IMR-90 (cell line): ENCODE measurements at places on chromosomes 11 and 22.

DNA sequence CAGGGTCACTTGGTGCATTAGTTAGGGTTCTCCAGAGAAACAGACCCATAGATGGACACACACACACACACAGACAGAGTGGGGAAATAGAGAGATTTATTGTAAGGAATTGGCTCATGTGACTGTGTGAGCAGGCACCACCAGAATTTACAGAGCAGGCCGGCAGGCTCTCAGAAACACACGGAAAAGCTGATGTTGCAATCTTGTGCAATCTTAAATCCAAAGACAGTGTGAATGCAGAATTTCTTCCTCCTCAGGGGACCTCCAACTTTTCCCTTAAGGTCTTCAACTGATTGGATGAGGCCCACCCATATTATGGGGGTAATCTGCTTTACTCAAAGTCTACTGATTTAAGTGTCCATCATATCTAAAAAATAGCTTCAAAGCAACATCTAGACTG lies 49.8 kb downstream of the APIP start:
- DNase-seq = peak; percentile 22
- no peak overlapping the region for H3K27ac ChIP-seq
- H3K4me1 ChIP-seq = no peaks in the 10 kb centered on the region
- H3K27me3 ChIP-seq = peaks cover 7% of the 10 kb centered on the region
- no peak overlapping the region for H3K4me3 ChIP-seq

GRCh38 chr22:31481129-31481528 lies 8.5 kb downstream of the EIF4ENIF1 start:
- H3K36me3 ChIP-seq = peaks cover 45% of the 10 kb centered on the region
- H3K4me3 ChIP-seq = no peak overlapping the region
- no peak overlapping the region for H3K27ac ChIP-seq
- no peaks in the 10 kb centered on the region for H3K4me1 ChIP-seq

DNA sequence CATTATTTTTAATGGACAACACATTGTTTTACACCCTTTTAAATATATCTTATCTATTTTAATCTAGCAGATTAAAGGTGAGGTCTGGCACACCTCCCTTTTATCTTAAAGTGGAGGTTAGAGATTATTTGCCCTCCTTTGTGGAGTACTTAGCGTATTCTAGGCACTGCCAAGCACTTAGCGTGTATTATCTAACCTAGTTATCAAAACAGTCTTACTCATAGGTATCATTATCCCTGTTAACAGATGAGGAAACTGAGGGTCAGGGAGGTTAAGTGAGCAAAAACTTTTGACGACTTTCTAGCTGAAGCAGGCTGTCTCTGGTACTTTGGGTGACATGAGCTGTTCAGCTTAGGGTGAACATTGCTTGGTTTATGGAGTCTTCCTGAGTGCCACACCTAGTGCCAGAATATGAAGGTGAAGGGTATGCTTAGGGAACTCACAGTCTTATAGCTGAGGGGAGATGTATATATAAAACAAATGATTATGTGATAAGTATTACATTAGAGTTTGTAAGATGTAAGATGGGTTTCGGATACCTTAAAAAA lies 55.0 kb downstream of the ZNRF3 start:
- H3K27me3 ChIP-seq = no peaks in the 10 kb centered on the region
- H3K27ac ChIP-seq = no peak overlapping the region
- H3K4me1 ChIP-seq = no peaks in the 10 kb centered on the region
- H3K36me3 ChIP-seq = no peaks in the 10 kb centered on the region

- H3K4me3 ChIP-seq = no peak overlapping the region
- H3K36me3 ChIP-seq = peaks cover 20% of the 10 kb centered on the region
- H3K4me1 ChIP-seq = peaks cover 2% of the 10 kb centered on the region; the same call in 1 of the 2 replicates
- no peaks in the 10 kb centered on the region for H3K27me3 ChIP-seq
- H3K27ac ChIP-seq = no peak overlapping the region
Measured at GRCh38 chr11:125489166-125489565, 6.9 kb downstream of the FEZ1 start.

DNA sequence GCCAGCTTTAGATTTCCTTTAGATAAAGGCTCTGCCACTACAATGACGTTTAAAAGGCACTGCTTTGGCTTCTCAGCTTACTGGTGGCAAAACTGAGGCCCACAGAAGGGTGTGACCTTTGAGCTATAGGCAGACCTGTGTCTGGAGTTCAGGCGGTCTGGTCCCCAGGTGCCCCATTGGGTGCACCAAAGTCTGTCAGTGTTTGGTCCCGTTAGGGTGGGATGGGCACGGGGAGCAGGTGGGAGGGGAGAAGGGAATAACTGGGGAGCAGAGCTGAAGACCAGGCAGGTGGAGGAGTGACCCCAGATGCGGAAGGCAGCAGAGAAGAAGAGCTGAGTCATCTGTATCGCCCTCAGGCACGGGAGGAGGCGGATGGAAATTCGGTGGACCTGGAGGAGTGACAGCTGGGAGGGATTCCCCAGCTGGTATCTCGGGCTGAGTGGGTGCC lies 45.3 kb upstream of the GCAT start:
- no peaks in the 10 kb centered on the region for H3K27me3 ChIP-seq
- no peak overlapping the region for H3K27ac ChIP-seq
- H3K4me3 ChIP-seq = no peak overlapping the region
- no peak for DNase-seq

- peaks cover 50% of the 10 kb centered on the region for H3K4me1 ChIP-seq
- no peak for DNase-seq
- H3K36me3 ChIP-seq = peaks cover 77% of the 10 kb centered on the region
- no peaks in the 10 kb centered on the region for H3K27me3 ChIP-seq
Measured at GRCh38 chr11:123183391-123184099, 11.5 kb downstream of the CLMP start.
